Activated CD4-positive, CD25-positive, alpha-beta regulatory T cell treated with anti-CD3 and anti-CD28 coated beads, Interleukin-2, amount 50 U/mL, for 16 hours (primary cell): ENCODE measurements at places on chromosomes 12 and 14.

DNA sequence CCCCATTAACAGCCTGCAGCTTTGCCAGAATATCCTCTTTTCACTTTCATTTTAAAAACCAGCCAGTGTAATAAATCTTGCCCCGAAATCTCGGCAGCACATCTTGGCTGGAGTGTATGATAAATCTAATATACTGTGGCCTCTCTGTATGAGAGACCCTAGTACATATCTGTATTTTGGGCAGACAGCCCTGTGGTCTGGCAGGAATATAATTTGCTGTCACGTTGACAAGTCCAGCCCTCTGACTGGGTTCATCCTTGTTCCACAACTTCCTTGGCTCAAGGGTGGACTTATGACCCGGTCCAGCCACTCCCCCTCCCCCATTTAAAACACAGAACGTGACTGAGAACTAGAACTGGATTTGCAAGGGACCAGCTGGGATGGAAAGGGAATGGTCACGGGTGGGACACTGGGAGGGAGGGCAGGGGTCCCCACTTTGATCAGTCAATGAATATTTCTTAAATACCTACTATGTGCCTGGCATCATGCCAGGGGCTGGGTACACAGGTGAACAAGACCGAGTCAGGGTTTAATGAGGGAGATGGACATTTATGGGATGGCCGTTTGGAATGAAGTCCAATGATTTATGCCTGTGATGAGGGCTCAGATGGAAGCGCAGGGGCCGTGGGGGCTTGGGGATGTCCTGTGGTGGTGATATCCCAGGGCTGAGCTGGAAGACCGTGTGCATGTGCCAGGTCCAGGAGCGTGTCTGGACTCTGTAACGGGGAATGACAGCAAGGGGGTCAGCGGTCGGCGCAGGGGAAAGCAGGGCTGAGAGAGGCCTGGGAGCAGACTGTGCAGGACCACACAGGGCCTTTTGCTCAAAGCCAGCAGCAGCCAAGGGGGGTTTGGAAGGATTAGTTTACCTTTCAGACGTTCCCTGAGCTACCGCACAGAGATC is 190.5 kb downstream of the PHETA1 start:
- no peak for DNase-seq

DNA sequence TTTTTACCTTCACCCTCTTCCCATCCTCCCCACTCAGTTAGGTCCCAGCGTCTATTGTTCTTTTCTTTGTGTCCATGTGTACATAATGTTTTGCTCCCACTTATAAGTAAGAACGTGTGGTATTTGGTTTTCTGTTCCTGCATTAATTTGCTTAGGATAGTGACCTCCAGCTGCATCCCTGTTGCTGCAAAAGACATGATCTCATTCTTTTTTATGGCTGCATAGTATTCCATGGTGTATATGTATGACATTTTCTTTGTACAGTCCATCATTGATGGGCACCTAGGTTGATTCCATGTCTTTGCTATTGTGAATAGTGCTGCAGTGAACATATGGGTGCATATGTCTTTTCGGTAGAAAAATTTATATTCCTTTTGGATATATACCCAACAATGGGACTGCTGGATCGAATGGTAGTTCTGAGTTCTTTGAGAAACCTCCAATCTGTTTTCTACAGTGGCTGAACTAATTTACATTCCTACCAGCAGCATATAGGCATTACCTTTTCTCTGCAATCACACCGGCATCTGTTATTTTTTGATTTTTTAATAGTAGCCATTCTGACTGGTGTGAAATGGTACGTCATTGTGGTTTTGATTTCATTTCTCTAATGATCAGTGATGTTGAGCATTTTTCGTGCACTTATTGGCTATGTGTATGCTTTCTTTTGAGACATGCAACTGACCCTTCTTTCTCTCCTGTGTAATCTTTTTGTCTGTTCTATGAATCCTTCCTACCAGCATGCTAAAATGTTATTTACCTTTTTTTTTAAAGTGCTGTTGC is 279.7 kb upstream of the AMIGO2 start:
- DNase-seq, result no peak

- no peak for DNase-seq
These were observed 822.3 kb downstream of the LRFN5 start for GRCh38 chr14:42428996-42429395.

- no peak for DNase-seq
These were observed 2.8 kb downstream of the MED21 start for GRCh38 chr12:27025116-27025515.

- no peak for DNase-seq
These were observed 39.6 kb downstream of the CCDC85C start for GRCh38 chr14:99564256-99564925.

DNA sequence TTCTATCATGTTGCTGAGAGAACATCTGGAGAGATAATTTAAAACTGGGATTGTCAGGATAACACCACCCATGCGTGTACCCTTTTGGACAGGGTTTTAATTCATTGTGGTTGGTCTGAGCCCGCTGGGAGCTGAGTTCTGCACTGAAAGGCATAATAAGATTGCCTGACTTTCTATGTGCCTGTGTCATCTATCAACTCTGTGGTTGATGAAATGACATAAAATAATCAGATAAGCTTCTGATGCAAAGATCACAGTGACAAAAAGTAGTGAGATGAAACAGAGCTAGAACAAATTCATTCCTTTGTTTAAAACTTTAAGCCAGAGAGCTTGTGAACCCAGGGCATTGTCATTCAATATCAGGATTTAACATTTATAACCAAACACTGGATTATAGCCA is 98.7 kb downstream of the BBS10 start:
- DNase-seq, result no peak

DNA sequence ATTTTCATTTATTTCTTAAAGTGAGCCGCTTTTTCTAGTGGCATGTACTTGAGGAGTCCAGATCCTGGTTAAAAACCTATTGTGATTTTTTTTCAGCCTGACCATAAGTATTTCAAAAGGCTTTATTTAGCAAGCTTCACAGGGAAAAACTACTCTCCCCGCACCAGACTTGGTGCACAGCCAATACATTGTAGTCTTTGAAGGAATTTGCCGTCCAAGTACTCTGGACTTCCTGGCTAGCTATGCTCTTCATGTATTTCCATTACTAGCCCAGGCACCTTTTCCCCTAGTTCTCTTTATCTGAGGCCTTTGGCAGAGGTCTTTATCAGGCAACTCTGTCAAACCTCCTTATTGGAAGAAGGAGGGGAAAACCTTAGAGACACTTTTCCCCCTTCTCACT is 234.7 kb downstream of the CCDC91 start:
- no peak for DNase-seq

DNA sequence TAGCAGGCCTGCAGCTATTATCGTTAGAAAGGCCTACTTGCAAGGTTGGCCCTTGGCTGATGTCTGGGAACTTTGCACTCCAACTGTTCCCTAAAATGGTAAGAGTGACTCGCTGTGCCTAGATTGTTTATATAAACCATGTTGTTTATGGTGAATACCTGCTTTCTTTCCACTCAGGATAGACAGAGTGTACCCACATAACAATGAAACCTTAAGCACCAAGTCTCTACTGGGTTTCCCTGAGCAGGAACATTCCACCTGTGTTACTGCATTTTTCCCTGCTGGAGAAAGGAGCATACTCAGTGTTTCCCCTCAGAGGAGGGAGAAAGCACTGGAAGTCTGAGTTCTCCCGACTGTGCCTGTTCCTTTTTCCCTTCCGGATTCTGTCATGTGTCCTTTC is 32.8 kb downstream of the ERP29 start:
- no peak for DNase-seq
